Hepatic stellate cell (primary cell): ENCODE measurements at places on chromosomes 11 and 22.

DNA sequence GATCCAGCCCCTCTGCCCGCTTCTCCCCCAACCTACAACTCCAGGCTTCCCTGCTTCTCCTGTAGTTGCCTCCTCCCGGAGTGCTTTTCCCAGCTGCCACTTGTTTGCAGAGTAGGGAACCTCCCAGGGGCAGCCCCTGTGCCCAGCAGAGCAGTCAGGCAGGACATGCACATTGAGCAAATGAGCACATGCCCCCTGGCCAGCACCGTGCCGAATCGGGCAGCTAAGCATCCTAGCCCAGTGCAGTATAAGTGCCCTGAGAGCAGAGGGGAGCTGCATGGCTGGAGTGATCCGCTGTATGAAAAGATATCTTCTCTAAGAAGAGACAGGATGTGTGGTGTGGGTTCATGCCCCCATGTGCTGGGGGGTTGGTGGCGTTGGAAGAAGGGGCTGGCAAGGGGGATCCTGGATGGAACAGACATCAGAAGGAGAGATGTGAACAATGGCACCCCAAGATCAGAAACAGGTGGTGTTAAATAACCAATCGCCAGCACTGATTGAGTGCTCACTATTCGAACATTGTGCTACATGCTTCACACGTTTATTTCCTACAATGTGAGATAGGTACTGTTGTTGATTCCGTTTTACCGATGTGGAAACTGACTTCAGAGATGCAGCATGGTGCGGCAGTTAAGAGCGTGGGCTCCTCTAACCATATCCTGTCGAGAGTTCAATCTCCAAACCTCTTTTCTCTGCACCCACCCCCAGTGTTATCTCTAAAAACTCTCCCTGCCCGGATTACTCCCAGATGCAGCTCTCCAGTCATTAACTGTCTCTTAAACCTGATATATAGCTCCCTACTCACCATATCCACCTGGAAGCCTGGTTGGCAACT is 1.2 kb downstream of the AIP start:
- DNase-seq: no peak

DNA sequence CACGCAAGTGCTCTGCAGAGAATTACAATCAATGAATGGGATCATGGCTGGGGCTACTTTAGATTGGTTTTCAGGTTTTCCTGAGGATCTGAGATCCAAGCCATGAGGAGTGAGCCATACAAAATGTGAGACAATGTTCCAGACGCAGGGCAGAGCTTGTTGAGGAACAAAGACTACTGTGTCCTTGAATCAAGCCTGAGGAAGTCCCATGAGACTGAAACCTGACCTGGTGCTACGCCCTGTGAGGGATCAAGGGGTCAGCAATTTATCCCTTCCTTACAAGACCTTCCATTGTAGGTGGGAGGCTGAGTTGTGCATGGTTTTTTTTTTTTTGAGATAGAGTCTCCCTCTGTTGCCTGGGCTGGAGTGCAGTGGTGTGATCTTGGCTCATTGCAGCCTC is 2.1 kb downstream of the INCENP start:
- DNase-seq: no peak

DNA sequence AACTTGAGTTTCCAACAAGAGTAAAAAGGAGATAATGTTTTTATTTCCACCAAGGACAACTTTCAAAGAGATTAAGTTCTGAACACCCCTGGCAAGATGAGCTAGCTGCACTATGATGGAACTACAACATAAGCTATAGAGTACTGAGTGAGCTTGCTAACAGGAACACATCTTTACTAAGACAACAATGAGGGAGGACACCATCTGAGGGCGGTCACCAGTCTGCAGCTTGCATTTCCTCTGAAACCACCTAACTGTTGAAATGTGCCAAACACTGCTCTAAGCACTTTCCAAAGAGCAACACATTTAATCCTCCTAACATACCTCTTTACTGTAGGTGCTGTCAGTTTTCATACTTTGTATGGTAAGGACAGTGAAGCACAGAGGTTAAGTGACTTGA is 68.4 kb downstream of the TCF20 start:
- no peak for DNase-seq

DNA sequence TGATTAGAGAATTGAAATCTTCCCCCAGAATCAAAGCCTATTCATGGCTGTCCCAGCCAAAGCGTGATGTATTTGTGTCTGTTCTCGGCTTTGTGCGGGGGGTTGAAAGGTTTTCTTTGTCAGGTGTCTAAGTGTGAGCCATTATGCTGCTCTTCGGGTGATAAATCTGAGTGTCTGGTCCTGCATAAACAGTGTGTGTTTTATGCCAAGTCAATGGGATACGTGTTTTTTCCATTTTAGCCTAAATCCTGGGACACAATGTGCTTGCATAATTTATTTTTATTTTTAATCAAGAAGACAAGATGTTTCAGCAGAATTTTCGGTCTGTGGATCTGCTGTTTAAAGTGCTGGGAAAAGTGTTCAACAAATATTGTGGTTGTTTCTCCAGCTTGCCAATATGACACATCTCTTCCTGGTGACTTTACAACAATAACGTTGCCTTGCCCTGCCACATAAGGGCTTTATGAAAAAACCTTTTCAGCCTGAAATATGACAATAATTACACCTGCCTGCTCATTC is 267.8 kb downstream of the TBC1D22A start:
- no peak for DNase-seq

DNA sequence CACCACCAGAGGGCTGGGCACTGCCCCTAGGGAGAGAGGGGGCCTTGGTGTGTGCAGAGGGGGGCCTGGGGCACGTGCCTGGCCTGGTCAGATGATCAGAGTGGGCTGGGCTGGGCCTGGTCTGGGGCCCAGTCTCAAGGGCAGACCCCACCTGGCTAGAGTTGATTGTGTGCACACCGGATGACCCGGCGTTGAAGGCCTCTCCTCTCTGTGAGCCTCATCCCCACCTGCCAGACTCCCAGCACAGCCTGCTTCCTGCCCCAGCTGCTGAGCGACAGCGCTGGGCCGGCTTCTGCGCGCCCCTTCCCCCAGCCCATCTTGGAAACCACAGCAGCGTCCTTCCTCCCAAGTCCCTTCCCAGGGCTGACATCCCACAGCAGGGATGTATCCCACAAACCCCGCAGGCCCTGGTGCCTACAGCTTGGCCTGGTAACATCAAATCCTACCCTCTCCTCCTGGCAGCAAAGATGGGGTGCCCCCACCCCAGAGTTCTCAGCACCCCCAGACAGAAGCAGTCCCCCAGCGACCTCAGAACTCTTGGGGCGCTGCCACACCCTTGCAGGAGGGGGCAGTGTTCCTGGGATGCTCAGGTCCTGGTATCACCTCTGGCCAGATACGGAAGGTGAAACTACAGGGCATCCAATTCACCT is 11.0 kb upstream of the TSSC4 start:
- DNase-seq: no peak

- no peak for DNase-seq
These were observed 470.1 kb upstream of the B3GAT1 start for GRCh38 chr11:134882141-134882540.

DNA sequence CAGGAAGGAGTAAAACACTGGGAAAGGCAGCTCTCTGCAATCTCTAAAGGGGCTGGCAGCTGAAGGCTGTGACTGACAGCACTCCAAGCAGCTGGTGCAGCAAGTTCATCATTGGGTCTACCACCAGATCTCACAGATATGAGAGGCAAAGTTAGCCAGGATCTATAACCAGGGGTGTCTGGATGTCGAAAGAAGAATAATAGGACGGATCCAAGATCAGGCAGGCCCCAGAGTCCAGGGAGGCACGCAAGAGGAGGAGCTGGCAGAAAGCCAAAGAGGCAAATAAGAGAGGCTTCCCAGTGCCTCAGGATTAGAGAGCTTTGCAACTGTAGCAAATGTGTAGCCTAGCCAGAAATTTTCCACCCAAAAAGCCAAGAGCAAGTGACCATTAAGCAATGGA is 77.1 kb downstream of the RBMXL2 start:
- DNase-seq: no peak

DNA sequence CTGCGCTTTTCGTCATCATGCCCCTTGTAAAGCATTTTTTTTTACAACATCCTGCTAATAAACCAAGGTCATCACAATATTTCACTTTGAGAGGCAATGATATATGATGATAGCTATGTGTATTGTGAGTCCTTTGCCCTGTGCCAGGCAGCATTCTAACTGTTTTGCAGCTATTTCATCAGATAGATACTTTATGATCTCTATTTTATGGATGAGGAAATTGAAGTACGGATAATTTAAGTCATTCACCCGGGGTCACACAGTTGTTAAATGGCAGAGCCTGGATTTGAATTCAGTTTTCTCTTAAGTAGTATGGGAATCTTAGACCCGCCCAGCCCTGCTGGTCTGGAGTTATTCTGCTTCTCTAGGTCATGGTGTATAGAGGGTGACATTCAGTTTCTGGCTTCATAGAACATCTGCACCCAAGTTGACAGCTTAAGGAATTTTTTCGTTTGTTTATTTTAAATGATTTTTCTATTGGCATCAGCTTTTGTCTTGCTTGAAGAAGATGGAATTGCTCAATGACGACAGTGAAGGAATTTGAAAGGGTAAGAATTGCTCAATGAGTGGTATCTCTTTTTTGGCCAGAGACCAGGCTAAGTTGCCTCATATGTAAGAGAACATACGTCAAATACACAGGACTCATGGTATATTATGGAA is 926 bp downstream of the PRR5L start:
- DNase-seq: peak; percentile 14

DNA sequence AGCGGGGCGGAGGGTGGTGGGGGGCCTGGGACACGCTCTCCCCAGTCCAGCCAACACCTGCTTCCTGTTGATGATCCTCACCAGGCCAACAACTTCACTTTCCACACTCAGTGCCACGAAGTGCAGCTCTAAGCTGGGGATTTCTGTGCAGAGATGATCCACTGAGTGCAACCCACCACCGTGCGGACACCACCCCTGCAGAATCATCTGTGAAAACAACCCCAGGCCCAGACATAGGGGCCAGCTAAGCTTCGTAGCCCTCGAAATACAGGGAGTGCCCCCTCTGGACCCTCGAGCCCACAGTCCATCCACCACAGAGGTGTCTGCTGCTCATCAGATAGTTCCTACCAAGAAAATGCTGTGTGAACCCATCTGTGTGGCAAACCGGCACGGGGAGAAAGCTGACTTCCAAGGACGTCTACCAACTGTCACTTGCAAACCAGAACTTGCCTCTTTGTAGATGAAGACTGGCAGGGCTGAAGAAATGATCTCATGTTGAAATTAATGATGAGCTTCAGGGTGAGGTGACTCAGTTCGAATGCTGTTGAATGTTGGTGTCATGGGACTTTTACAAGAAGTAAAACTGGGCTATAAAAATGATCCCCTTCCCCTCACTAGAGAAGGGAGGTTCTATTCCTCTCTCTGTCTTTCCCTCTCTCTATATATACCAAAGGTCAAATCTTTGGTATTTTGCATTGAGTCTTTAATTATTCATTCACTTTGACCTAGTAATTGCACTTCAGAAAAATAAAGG is 73.4 kb downstream of the MYEOV start:
- DNase-seq: no peak

DNA sequence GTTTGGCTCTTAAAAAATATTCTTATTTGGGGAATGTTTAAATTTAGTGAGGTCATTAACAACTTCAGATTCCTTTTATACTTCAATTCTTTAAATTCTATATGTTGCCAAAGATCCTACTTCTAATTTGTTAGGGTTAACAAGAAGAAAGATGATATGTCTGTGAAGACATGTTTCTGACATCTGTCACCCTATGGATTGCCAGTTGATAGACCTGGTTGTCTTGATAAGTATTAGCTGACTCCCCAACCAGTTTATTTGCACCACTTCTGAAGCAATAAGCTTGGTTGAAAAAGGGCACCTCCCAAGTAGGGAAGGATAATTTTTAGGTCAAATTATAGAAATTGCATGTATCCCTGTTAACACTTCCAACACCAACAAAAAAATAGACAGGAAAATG is 29.3 kb downstream of the ARHGEF12 start:
- no peak for DNase-seq

- no peak for DNase-seq
These were observed 42.0 kb downstream of the BLID start for GRCh38 chr11:122074022-122074421.

- DNase-seq: peak; percentile 80
These were observed 10.2 kb downstream of the PACS1 start for GRCh38 chr11:66080055-66080817.

DNA sequence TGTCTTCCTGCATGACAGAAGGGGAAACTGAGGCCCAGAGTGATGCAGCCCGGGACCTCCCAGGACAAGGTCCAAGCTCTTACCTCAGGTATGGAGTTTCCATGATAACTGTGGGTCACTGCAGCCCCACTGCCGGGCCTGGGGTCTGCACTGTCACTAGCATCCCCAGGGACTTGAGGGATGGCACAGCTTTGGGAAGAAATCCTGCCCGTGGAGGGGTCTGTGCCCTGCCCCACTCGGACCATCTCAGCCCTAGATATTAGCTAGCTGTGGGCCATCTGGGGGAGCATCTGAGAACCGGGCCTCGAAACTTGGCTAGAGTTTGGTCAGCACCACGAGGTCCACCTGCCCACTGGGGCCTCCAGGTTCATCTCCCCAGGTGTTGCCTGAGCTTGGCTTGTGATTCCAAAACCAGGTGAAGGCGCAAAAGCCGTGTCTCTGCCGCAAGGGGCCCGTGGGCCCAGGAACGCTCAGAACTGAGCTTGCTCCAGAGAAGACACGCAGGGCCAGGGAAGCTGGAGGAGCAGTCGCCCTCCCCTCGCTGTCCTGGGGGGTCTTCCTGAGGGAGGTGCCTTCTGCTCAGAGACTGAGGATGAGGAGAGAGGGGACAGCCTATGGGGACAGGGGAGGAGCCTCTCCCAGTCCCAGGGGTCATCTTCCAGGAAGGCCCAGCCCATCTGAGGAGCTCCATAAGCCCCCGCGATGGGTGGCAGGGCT is 4.8 kb downstream of the LINC01488 start:
- no peak for DNase-seq

- DNase-seq: peak; percentile 9
These were observed 43.3 kb upstream of the MMP7 start for GRCh38 chr11:102573851-102574250.

DNA sequence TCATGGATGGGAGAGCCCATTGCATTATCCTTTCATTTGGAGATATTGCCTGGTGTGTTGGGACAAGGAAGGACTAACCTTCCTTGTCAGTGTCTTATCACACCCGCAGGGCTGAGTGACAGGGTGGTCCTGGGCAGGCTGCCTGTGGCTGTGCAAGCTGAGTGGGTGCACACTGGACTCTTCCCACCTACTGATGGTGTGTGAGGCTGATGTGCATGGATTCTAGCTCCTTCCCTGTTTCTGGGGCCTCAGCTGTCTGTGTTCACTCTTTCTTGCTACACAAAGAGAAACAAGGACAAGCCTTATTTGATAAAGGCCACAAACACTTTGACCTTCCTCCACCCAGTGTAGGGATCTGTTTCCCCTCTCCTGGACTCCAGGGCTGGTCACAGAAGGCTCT is 22.0 kb downstream of the TBX1 start:
- no peak for DNase-seq

DNA sequence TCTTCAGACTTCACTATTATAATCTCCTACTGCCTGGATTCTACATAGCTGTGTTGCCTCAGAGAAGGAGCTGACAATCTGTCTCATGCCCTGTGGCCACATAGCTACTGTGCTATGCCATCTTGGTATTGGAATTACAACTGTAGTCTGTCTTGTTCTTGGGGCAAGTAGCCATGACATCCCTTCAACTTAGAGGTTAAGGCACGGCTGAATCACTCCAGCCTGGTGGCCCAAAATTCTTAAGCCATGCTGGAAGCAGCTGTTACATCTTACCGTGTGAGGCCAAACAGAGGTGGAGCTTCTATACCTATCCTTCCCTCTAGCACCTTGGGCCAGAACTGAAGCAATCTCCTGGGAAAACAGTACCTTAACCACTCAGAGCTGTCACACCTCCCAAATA is 14.8 kb downstream of the CARD18 start:
- no peak for DNase-seq

GRCh38 chr11:101582236-101582988 is 1.4 kb downstream of the TRPC6 start:
- DNase-seq: peak; percentile 9
